SK-N-SH (cell line): ENCODE measurements at places on chromosomes 12 and 14. TPM values are rescaled to one million over a fixed set of nuclear protein-coding genes. Genes with fewer than 3 reads are reported as not detected.
A peak's percentile ranks its signal among the peaks of the same experiment; 100 is the strongest.

DNA sequence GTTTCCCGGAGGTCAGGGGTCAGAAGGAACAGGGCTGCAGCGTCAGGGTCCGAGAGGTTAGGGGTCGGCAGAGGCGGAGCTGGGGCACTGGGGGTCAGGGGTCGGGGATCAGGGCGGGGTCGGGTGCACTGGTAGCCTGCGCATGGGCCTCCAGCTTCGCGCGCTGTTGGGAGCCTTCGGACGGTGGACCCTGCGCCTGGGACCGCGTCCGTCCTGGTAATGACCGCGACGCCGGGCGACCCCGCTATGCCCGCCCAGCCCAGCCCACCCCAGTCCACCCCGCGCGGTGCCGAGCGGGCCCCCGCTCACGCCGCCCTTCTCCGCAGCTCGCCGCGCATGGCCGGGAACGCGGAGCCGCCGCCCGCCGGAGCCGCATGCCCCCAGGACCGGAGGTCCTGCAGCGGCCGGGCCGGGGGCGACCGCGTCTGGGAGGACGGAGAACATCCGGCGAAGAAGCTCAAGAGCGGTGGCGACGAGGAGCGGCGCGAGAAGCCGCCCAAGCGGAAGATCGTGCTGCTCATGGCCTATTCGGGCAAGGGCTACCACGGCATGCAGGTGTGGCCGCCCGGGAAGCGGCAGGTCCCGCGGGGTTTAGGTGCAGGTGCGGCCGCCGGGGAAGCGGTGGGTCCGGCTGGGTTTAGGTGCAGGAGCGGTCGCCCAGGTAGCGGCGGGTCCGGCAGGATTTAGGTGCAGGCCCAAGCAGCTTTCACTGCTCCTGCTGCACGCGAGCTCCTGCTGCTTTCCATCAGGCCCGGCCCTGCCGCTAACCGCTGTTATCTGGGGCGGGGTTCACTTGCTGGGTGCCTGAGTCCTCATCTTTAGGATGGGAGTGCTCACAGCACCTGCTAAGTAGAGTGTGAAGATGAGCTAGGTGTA lies 743 bp downstream of the PUS1 start:
- DNase-seq: peak; percentile 73

DNA sequence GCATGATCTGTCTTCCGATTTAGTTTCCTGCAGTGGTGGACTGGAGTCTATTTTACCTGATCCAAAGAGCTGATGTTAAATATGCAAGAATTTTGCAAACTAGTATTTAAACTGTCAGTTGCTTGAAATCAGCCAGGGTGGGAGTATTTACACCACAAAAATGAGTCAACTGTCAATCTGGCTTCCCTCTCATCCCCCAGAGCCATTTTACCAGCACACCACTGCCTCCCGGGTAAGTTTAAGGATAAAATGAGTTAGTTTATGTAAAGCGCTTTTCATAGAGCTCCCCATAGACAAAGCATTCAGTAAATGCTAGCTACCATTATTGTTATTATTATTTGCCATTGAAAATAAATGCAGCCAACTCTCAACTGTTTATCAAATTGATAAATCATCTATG lies 106.3 kb upstream of the FRMD6 start:
- DNase-seq: no peak

Gene IL26
- polyA plus RNA-seq: not detected in 2 replicates

DNA sequence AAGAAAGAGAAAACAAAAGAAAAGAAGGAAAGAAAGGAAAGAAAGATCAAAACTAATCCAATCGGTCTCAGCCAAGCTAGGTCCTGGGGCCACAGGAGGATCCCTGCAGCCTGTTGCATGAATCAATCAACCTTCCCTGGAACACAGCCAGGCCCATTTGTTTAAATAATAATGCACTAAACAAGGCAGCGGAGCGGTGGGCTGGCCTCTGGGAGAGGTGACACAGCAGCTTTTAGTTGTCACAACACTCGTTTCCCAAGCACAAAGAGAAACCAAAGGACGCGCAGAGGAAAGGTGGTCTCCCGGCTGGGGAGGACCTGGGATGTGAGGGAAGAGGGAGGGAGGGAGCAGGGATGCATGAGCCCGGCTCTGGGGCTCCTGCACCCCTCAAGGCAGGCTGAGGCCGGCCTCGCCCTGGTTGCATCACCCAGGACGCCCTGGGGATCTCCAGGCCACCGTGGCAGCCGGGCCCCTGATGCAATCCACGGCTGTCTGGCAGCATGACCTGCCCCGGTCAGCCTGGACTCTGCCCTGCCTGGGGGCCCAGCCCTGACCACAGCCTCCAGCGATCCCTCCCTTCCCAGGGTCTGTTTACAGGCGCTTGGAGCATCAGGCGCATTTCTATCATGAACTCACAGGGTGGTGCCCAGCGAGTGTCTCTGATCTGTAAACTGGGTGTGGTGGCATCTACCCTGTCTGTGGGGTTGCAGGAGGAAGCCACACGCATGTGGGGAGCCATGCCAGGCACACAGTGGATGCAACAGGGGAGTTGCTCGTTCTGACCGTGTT lies 32.5 kb downstream of the MMP17 start:
- DNase-seq: peak; percentile 69

Gene KRT3
- polyA plus RNA-seq: not detected in 2 replicates

DNA sequence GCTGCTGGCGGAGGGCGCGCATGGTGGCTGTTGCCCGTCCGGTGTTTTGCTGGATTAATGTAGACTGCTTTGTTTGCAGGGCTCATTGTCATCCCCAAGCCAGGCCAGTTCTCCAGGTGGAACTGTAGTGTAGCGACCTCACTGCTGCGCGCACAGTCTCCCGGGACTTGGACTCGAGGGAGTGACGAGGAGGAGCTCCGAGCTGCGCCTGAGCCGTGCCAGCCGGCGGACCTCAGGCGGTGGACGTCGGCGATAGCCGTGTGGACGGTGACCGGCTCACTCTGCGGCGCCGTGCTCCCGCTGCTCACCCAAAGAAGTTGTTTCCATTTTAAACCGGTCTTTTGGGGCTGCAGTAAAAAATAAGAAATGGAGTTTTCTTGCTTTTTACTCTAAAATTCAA lies 82.2 kb downstream of the MOK start:
- no peak for DNase-seq

- DNase-seq: peak; percentile 42
Measured at GRCh38 chr14:91911474-91912032, 35.9 kb downstream of the FBLN5 start.

DNA sequence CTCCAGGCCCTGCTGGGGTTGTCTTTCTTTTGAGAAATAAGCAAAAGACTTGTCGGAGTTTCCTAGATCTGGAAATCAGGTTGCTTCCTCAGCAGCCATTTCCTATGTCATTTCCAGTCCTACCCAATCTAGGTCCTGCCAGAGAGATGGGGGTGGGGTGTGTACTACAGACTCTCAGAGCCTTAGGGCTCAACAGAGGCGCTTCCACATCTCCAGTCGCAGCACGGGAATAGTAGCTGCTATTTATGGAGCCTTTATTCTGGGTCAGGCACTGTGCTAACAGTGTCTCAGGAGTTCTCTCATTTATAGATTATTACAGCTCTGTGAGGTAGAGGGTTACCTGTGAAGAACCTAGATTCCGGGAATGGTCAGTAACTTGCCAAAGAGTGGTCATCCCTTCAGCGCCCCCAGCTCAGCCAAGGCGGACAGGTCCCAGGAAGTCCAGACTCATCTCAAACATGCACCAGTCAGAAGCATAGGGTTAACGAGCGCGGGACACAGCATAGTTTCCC lies 21.9 kb downstream of the DHRS2 start:
- no peak for DNase-seq

- DNase-seq: no peak
Measured at GRCh38 chr14:97748616-97749015, 951.4 kb downstream of the VRK1 start.

Gene ARL1
- 50.2 and 58.9 TPM in 2 replicates for polyA plus RNA-seq

DNA sequence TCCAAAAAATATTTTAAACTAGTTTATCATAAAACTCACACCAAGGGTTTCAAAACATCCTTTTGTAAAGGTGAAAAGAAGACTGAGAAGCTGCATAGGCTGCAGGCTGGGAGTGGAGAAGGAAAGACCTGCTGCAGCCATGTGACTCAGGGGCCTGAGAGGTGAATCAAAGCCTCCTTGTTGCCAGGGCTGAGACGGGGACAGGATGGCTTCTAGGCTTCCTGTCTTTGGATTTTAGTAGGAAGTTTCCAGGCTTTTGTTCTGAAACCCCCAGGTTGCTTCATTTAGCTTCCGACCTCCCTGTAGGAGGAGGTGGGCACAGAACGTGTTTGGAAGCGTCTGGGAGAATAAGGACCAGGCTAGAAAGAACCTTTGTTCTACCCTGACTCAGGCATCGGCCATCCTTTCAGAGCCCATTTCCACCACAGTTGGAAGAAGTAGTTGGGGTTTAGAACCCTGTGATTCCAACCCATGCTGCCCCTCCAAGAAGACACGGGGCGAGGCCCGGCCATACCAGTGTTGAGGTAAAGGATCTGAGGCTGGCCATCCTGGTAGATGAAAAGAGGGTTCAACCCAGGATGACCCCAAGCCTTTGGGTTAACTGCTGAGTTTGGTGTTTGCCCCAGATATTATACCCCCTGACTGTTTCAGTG lies 122.4 kb downstream of the SLC25A47 start:
- no peak for DNase-seq

Gene GALNT8
- not detected in 2 replicates for polyA plus RNA-seq

- no peak for DNase-seq
Measured at GRCh38 chr12:58761308-58761707, 159.0 kb downstream of the LRIG3 start.

DNA sequence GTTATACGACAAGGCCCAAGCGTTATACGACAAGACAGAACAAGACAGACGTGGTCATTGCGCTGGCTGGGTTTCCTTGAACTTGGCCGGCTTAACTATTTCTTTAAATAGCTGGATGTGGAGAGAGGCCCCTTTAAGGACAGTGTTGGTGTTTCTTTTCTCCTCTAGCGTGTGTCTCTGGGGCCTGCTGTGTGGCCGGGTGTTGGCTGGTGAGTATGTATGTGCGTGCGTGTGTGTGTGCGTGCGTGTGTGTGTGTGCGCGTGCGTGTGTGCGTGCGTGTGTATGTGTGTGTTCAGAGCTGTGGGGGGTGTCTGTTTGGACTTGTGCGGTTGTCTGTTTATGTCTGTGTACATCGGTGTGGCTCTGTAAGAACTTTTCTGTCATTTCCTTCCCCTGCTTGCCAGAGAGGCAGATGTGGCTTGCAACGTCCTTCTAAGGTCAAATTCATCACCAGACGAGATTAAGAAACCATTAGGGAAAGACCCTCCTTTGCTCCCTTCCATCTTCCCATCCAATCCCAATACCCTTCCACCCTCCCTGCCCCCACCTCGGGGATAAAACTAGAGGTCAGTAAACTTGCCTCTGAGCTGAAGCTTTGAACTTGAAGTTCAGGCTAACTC lies 78.6 kb upstream of the TBX3 start:
- DNase-seq: no peak

Gene MUCL1
- not detected in 2 replicates for polyA plus RNA-seq

GRCh38 chr14:58961045-58961731 lies 227.3 kb upstream of the DAAM1 start:
- no peak for DNase-seq

- DNase-seq: no peak
Measured at GRCh38 chr12:46553911-46554310, 181.3 kb upstream of the SLC38A2 start.

DNA sequence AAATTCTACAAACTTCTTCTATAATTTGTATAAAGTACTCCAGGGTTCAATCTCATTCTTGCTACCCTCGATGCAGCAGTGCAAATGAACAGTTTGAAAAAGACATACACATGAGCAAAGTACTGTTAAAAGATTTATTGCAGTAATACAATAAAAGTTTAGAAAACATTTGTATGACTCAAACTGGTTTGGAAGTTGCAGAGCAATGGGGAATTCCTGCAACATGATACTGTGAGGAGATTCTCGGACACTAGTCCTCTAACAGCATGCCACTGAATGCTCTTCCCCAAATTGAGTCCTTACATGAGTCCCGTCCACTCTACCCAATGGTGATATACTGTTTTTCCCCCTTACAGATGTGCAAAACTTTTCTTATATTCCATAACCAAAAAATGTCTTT lies 45.4 kb downstream of the ATG14 start:
- DNase-seq: no peak

Gene SMARCC2
- polyA plus RNA-seq: 64.3 and 73.0 TPM in 2 replicates

DNA sequence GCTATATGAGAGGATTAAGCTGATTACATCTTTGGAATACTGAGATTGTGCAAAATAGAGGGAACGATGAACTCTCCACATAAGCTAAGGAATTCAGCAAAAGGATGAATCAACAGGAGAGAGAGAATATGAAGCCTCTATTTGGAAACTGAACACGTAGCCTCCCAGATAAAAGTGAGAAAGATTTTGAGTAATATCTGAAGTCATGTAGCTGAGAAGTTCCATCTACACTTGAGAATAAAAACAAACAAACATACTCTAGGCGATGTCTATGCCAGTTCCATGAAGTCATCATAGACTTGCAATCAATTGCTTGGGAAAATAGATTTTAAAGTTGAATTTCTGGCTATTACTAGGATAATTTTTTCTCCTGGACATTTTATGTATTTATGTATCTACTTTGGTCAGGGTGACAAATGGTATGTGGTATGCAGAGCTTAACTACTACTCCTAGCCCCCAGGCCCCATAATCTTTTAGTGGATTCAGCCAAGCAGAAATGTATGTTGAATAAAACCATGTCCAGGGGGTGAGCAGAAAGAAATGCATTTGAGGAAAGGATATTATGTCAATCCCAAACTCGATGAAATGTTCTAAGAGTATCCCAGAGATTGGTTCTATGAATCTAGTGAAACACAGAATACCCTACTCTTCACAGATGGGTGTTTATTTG lies 627.4 kb downstream of the DIO2 start:
- DNase-seq: no peak

DNA sequence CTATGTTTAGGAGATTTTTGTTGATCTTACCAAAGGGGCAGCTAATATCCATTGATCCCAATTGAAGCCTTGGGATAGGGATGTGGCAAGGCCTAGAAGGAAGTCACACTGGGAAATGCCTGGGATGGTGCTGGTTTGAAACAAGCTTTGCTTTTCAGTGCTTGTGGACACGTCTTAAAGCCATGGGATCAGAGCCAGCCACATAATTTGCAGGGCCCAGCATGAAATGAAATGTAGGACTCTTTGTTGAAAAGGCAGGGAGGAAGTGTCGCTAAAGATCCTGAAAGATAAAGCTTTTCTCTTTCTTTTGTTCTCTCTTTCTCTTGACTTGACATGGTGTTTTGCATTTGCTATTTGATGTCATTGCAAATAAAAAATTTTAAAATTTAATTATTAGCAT lies 5.0 kb downstream of the TTC9 start:
- no peak for DNase-seq

Gene RNASE4
- 11.6 and 12.4 TPM in 2 replicates for polyA plus RNA-seq

DNA sequence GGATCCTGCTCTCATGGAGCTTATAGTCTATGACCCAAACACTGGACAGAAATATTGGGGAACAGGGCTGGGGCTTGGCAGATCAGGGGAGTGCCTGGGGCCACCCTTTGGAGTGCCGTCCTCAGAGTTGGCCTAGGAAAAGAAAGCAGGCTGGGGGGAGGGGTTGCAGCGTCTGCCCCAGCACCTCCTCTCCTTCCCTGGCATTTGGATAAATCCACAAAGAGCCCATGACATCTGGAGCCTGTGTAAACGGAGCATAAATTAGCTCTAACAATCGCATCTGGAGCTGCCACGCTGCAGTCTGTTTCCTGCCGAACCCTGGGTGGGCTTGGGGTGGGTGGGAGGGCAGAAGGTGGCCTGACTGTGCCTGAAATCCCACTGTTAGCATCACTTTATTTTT lies 63.8 kb downstream of the MVK start:
- DNase-seq: peak; percentile 73

- no peak for DNase-seq
Measured at GRCh38 chr12:112851024-112851777, 55.6 kb upstream of the OAS1 start.

Gene HELB
- 0.38 and 0.54 TPM in 2 replicates for polyA plus RNA-seq
